Inflammatory macrophage treated with lipopolysaccharide for 4 hours (primary cell): ENCODE measurements at places on chromosomes 5 and 9.

DNA sequence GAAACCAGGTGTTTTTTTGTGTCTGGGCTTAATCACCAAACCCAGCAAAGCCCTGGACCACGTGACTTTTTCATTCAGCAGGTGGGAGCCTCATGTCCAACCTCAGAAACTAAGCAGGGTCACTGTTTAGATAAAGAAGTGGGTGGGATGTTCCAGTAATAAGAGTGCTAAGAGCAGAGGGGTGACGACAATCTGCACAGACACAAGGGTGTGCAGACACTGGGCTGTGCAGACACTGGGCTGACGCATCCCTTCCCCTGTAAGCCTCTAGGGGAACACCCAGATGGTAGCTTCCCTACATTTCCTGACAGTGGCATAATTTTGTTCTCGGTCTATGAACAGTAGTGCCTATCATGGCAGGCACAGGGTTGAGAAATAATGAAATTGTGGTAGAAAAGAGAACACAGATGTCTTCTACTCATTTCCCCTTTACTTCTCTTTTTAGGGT lies 85.1 kb downstream of the SAXO1 start:
- DNase-seq = peak; percentile 86

- DNase-seq = no peak
Observed at GRCh38 chr9:90909747-90910283, 108.2 kb downstream of the SYK start.

- peak; percentile 86 for DNase-seq
Observed at GRCh38 chr9:98805506-98806272, 1.8 kb upstream of the GALNT12 start.

DNA sequence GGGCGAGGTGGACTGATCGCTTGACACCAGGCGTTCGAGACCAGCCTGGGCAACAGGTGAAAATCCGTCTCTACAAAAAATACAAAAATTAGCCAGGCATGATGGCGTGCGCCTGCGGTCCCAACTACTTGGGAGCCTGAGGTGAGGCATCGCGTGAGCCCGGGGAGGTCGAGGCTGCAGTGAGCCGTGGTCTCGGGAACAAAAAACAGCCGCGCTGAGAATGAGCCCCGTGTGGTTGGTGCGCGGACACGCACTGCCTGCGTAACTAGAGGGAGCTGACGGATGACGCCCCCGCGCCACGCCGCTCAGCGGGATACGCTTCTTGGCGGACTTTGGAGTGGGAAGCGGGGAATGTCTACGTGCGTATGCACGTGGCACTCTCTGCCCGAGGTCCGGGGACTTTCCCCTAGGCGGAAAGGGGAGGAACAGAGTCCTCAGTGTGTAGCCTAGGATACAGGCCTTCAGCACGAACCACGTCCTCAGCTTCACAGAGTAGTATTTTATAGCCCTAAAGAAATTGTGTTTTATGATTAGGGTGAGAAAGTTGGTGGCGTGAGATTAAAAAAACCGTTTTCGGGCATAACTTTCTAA lies at the start of gene RMRP:
TSS of gene RMRP (minus strand) at position 474 of the 591 bp plus-strand sequence.
- peak; percentile 100 for DNase-seq
